Ascending aorta (tissue), 2 donors: ENCODE measurements at places on chromosomes 6 and 20. TPM values are rescaled to one million over a fixed set of nuclear protein-coding genes. Genes with fewer than 3 reads are reported as not detected.

DNA sequence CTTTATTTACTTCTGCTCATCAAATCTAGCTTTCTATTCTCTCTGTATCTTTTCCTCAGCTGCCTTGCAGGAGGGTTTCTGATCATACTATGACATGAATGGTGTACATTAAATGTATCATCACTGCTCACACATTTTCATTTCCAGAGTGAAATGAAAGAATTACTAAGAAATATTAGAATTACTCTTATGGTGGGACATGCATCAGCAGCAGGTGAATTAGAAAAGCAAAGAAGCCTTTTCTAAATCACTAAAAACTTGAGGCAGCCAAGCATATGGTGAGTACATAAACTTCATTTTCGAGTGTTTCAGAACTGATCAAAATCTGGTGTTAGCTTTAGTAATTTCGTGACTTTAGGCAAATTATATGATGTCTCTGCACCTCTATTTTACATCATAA, 23.6 kb downstream of the IL17A start:
- DNase-seq, result no peak

GRCh38 chr6:152734630-152735029, 16.0 kb upstream of the VIP start:
- no peak for DNase-seq

BNIP5 gene
- not detected for total RNA-seq

HLA-DQA1 gene
- total RNA-seq, result 2.0 TPM

- DNase-seq, result no peak
These were observed 33.1 kb upstream of the TMEM30A start for GRCh38 chr6:75317503-75318206.

STX11 gene
- 29.5 TPM for total RNA-seq

DNA sequence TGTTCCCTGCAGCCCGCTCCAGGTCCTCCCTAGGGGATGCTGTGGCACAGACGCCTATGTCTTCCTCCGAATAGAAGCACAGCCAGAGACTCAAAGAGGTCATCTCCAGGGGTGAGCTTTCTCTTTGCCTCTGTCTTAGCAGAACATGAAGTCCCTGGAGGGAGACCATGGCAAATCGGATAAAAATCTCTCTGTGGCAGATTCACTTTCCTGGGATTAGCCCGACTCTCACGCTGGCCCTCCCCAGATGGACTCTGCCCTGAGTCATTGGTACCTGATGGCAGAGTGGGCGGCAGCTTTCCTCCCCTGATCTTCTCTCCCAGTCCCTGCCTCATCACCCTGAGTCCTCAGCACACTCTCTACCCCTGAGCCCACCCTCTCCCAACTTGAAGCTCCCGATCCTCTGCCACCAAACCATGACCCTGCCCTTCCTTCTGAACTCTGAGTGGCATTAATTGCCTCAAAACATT, 58.0 kb upstream of the CCDC167 start:
- DNase-seq, result no peak

DNA sequence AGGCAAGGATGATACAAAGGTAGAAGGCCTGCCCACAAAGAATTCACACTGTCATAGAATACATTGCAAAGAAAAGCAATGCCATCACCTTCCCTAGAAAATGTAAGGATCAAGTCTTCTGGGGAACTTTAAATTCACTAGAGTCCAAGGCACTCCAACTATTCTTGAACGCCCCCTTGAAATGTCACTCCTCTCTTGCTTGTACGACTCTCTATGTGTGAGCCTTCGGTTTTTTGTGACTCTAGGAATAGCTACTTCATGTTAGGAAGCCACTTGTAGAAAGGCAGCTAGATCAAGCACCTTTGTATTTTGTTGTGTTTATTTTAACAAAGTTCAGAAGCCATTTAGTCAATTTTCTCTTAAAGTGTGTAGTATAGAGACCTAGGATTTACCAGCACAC, 159.2 kb upstream of the ARID1B start:
- DNase-seq, result no peak

DNA sequence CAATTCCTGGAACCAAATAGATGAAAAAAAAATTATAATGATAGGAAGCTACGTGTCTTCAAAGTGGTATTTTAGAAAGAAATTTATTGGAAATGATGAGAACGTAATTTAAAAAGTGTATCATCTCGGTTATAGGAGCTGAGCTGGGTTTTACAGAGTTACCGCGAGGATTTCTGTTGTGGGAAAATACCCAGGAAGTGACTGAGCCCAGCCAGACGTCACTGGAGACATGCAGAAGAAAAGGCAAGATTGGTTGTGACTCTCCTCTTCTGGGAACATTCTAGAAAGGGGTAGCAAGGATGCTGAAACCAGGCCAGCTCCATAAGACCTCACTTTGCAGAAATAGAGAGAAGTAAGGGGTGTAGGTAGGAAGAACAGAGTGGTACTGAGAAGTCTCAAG, 95.9 kb upstream of the ADGRF1 start:
- DNase-seq, result no peak

DNA sequence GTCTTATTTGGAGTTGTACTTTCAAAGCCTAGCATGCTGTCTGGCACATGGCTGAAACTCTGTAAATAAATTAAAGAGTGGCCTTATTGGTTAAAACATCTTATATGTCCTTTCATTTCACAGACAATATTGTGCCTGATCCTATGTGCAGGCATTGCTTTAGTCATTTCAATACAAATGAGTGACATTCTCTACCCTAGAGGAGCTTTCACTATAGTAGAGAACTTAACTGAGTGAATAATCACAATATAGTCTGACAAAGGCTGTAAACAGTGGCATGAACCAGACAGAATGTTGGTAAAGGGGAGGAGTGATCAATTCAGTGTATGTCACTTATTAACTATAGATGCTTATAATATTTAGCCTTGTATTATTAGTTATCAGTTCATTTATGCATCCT, 481.8 kb downstream of the TFAP2B start:
- DNase-seq, result no peak

DPPA5 gene
- not detected for total RNA-seq

GRCh38 chr20:36925234-36925633, 26.3 kb downstream of the SAMHD1 start:
- DNase-seq, result no peak

DNA sequence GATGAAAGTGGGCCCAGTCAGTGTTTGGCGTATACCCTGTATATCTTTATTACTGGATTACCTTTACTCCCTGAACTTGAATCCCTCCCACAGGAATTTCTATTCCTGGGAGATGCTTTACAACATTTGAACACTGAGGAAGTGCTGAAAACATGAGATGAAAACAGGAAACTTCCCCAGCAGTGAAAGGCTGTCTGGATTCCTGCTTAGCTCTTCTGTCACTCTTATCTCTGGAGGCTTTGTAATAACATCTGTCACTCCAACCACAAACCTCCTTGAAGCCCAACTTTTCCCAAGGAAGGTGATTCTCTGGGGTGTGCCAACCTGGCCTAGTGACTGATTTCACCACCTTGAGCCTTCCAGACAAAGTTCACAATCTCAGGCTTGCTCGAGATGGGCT, 264.5 kb upstream of the BMP2 start:
- DNase-seq, result no peak

PREX1 gene
- total RNA-seq, result 75.4 TPM

DNA sequence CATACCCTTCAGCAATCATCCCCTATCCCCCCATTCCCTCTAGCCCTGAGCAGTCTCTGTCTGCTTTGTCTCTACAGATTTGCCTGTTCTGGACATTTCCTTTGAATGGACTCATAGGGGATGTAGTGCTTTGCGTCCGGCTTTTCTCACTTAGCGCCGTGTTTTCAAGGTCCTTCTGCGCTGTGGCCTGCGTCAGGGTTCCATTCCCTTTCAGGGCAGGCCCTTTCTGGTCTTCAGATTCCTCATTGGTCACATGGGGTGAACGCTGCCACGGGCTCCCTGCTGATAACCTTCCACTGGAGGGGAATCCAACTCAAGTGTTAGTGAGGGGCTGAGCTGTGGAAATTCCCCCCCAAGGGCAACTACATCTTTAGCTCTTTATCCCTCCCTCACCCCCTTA, 36.4 kb upstream of the APCDD1L start:
- DNase-seq, result no peak

GRCh38 chr20:62087227-62087626, 21.5 kb upstream of the TAF4 start:
- DNase-seq, result no peak

GRCh38 chr6:12622566-12622965, 94.0 kb upstream of the PHACTR1 start:
- no peak for DNase-seq

GRCh38 chr20:7449269-7449668, 491.0 kb downstream of the HAO1 start:
- no peak for DNase-seq

GRCh38 chr6:81752084-81752920, at the start of gene TENT5A:
TENT5A (minus strand) TSS chr6:81752681; CDS start chr6:81752141, 540 bp downstream.
- peak; percentile 96 for DNase-seq

- peak; percentile 93 for DNase-seq
These were observed 40.2 kb upstream of the FAM50B start for GRCh38 chr6:3808759-3809514.

- DNase-seq, result no peak
These were observed 77.0 kb downstream of the TBX18 start for GRCh38 chr6:84687431-84687830.

- DNase-seq, result no peak
These were observed 9.4 kb downstream of the HSF2 start for GRCh38 chr6:122408702-122409458.

SGK2 gene
- 0.32 TPM for total RNA-seq

GRCh38 chr6:123118811-123119210, 122.8 kb downstream of the CLVS2 start:
- no peak for DNase-seq

DNA sequence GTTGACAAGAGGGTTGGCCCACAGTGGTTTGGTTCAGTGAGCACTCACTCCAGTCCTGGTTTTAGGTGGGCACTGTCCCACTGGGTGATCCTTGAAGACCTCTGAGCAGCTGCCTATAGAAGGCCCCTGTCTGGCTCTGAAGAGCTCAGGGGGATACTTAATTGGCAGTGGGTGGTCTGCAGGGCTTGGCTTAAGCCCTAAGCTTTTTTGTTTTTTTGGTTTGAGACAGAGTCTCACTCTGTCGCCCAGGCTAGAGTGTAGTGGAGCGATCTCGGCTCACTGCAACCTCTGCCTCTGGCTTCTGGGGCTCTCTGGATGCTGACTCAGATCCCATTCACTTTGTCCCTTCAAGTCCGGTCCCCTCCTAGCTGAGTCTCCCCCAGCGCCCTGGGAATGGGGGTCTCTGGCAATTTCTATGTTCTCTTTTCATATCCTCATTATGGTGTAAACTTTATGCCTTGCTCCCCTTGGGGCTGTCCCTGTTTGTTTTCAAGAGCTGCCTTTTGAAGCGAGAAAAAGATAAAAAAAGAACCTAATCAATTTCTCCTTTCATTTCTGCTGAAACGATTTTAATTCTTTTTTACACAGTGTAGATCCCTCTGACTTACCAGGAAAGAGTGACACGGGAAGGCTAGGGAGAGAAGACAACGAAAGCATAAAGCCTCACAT, 12.2 kb upstream of the KCNG1 start:
- no peak for DNase-seq

CASS4 gene
- 11.2 TPM for total RNA-seq

DNA sequence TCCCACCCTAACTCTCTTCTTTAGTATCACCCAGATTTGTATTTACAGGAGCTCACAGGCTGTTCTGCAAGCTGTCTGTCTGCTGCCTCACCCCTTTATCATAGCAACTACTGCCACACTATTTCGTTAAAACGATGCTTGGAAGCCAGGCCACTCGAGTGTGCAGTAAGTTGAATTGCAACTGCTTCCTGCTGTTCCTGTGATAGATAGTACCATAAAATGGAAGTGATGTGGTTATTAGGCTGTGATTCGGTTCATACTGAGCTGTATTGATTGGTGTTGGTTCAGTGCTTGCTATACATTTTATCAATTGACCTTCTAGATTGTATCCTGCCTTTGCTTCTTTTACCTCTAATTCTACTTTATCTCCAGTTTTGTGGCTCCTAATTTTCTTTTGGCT, 325.4 kb downstream of the RNF144B start:
- DNase-seq, result no peak

- no peak for DNase-seq
These were observed 142.2 kb downstream of the MOXD1 start for GRCh38 chr6:132259070-132259469.

- no peak for DNase-seq
These were observed 65.0 kb upstream of the SIRPG start for GRCh38 chr20:1722513-1723050.

GRCh38 chr20:10763112-10763511, 89.3 kb upstream of the JAG1 start:
- DNase-seq, result no peak
